ENCODE measurements at places on chromosomes 3 and 15.

DNA sequence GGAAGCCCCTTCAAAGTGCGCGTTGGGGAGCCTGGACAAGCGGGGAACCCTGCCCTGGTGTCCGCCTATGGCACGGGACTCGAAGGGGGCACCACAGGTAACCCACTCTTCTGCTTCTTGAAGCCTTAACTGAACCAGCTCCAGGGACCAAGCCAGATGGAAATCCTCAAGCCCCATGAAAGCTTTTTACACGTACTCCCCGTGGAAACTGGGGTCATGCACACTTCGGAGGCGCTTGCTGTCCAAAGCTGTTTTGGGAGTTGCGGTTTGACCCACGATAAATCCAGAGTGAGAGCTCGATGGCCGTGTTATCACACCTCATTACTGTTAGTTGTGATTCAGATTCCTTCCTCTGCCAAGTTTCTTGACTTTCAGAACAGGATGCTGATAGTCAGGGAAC is 47.5 kb downstream of the DNASE1L3 start:
- no peak for DNase-seq

DNA sequence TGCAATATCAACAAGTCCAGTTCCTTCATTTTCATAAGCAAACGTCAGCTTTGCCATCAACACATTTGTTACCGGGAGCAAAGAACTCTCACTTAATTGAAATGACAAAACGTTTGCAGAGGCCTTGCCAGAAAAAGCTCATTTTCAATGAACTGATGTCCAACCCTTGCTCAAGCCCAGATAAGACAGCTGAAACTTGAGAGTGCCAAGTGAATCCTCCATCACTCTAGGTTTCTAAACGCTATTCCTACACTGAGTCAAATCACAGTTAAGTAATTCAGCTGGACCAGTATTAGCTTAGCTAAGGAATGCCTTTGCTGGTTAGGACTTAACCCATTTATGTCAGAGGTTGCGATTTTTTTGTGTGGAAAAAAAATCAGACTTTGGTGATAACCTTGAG is 11.5 kb downstream of the CHSY1 start:
- no peak for DNase-seq

- DNase-seq: no peak
Observed at GRCh38 chr15:42048080-42048820, 27.4 kb upstream of the PLA2G4E start.

GRCh38 chr3:78112291-78113010 is 1072.6 kb downstream of the ROBO2 start:
- no peak for DNase-seq

GRCh38 chr3:100517276-100517675 is 24.9 kb downstream of the TMEM45A start:
- no peak for DNase-seq

DNA sequence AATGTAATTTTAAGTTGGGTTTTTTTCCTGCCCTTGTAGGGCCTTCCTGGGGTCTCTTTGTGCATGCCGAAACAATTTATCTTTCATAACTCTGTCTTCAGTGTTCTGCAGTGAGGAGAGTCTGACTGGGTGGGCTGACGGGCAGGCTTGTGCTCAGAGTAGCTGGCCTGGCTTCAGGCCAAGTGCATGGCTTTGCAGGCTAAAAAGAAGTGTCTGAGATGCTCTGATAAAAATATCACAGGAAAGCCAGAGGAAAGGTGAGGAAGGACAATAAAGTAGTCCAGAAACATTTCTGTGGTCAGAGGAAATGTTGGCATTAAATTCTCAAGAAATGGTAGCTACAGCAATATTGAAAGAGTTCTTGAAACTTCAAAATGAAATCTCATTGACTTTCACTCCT is 25.5 kb downstream of the ST3GAL6 start:
- DNase-seq: no peak

DNA sequence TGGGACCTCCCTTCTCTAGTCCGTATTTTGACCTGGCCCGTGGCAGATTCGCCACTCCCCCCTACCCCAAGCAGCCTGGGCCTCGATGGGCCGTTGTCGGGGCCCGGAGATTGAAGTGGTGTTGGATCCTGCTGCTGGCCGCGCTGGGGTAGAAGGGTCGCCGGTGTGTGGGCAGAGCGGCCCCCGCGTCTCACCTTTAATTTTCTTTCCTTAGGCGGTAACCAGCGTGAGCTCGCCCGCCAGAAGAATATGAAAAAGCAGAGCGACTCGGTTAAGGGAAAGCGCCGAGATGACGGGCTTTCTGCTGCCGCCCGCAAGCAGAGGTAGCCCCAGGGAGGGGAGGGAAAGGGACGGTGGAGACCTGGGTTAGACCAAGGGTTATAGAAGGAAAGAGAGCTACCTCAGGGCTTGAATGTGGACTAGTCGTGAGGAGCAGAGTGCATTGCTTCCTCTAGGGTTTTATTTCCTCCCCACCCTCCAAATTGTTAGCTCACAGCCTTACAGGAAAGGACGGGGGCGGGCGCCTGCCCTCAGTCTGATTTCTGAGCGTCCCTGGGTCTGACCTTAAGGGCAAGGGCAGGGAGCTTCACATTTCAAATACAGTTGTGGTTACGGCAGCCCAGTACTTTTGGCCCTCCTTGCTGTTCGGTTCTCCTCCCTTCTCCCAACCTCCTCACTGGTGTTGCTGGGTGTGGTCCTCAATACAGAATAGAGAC is 799 bp downstream of the SERF2 start:
- no peak for DNase-seq

DNA sequence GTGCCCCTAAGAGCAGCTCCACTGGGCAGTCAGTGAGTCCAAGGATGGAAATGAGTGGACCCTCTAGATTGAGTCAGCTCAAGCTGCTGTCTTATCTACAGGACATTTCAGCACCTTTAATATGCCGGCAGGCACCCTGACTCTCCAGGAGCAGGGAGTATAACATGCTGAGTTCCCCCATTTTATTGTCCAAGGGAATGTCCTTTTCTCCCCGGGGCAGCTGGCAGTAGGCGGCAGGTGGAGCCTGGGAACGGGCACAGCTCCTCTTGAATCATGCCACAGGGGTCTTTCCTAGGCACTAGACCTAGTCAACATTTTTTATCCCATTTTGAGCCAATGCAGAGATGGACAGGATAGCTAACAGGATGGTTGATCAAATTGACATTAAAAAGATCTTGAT is 14.8 kb downstream of the WNT7A start:
- no peak for DNase-seq

DNA sequence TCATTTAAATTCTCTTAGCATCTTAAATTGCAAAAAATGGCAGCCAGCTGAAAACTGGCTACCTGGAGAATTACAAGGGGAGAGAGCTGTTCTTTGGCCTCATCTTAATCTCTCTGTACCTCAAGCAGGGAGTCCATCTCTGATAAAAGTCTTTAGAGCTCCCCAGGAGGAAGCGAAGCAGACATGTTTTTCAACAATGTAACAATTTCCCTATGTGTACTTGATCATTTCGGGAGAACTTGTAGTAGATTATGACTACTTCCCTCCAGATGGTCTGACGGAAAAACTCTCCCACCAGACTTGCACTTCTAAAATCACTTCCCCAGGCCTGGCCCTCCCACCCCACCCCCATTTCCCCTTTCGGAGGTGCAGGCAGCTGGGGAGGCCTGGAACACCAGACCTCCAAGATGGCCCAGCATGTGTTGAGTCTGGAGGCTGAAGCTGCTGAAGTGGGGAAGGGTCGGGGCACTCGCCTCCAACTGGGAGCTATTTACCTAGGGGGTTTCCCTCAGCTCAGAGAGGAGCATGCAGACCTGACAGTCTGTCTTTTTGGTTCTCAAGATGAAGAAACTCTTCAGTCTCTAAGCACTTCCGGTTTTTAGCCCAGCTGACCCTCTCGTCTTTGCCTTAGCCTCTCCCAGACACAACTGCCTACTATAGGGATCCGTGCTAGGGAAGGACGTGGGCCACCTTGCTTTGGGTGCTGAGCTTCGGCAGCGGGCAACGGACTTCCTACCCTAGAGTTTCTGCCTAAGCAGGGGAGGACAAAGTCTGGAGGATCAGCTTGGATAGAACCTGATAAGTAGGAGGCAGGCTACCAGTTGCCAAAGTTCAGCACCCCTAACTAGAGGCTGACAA is 164.0 kb upstream of the TBL1XR1 start:
- no peak for DNase-seq

GRCh38 chr3:123156276-123156995 is 45.3 kb upstream of the SEC22A start:
- DNase-seq: no peak

- DNase-seq: no peak
Observed at GRCh38 chr3:127791221-127791913, 30.9 kb downstream of the MGLL start.

GRCh38 chr15:69060744-69061143 is 46.2 kb downstream of the NOX5 start:
- DNase-seq: no peak

DNA sequence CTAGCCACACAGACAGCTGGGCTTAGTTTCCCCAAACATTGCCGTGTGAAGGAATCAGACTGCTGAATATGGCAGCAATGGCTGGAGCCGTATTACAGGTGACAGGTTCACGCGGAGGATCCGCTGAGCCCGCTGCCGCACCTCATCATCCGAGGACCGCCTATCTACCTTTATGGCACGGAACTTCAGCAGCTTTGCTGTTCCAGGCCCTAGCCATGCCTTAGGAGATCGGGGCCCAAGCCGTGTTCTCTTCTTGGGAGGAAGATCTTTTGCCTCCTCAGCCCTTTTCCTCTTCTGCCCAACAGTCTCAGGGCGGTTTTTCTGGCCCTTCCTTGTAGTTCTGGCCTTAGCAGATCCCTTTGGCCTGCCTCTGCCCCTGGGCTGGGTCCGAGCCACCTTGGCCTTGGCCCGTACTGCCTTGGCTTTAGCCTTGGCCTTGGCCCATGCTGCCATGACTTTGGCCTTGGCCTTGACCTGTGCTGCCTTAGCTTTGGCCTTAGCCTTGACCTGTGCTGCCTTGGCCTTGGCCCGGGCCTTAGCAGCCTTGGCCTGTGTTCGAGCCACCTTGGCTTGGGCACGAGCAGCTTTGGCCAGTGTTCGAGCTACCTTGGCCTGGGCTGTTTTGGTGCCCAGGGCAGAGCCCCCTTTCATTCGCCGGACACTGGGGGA is 3.2 kb downstream of the CCDC71 start:
- DNase-seq: no peak

GRCh38 chr3:162489853-162490252 is 993.2 kb downstream of the OTOL1 start:
- DNase-seq: no peak

DNA sequence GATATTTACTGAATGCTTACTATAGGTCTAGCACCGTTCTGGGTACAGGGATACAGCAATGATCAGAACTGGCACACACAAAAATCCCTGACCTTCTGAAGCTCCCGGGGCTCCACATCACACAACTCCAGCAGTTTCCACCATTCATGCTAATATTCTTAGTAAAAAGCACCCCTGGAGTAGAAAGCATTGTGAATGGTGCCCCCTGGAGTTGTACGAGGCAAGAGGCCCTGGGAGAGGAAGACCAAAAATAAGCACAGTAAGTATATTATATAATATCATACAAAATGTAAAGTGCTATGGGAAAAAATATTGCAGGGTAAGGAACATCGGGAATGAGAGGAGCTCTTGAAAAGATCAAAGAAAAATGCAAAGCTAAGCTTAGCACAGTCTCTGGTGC is 790 bp upstream of the SRGAP3 start:
- DNase-seq: no peak

- DNase-seq: no peak
Observed at GRCh38 chr15:26073430-26074333, 210.6 kb upstream of the ATP10A start.

DNA sequence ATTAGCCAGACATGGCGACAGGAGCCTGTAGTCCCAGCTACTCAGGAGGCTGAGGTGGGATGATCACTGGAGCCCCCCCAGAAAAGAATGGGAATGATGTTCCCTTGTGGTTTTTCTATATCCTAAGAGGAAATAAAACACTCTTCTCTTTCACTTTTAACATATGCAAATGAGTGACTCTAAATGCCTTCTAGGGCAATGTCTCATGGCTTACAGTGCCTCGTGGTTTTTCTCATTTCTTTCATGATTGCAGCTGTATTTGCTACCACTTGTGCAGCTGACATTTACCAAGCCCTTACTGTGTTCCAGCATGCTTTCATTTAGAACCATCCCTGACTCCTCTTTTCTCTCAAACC is 26.4 kb downstream of the STOML1 start:
- no peak for DNase-seq

DNA sequence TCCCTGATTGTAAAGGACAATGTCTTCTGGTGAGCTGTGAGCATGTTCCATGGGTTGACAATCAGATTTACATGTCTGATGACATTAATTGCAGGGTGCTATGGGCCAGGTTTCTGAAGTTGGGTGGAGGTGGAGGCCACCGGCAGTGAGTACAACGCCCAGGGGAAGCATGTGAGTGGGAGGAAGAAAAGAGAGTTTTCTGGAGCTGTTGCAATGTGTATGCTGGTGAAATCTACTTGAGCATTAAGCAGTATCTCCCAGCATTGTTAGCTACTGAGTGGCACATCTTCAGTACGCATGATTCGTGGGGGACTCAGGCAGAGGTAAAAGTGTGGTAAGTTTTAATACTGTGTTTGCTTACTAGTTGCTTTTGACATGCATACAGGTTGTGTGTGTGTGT is 26.6 kb downstream of the TMEM45A start:
- DNase-seq: no peak

- peak; percentile 73 for DNase-seq
Observed at GRCh38 chr3:52253314-52254304, 8.1 kb downstream of the PPM1M start.

DNA sequence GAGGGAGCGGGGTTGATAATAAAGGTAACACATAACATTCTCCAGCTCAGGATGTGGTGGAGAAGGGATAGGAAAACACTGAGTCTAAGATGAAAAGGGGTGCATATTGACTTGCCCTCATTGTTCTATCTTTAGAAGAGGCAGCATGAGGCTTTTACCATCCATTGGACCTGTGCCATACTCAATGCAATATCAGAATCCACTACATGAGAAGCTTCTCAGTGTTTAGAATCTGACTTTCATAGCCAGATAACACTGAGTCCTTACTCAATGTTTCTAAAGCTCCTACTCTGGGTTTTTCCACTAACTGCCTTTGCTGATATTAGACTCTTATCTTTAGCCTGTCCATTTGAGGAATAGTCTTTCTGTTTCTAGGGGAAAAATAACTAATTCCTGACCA is 24.3 kb upstream of the GADL1 start:
- DNase-seq: no peak

DNA sequence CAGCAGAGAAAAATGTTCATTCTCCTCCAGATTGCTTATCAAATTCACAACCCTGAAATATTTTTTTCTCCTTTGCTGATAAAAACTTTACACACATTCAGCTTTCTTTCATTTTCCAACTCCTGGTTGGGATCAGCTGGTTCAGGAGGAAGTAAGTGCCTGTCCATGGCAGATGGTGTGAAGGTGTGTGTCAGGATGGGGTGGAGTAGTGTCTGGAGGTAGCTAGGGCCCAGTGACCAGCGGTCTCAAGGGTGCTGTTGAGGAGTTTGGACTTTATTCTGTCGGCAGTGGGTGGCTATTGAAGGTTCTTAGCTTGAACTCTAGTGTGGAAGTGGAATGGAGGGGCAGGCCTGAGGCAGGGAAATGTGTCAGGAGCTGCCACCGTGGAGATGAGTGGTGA is 46.9 kb upstream of the PTPN23 start:
- no peak for DNase-seq

GRCh38 chr3:73658227-73658626 is 33.5 kb upstream of the PDZRN3 start:
- no peak for DNase-seq

GRCh38 chr3:193711964-193712598 is 119.1 kb downstream of the OPA1 start:
- no peak for DNase-seq

- no peak for DNase-seq
Observed at GRCh38 chr15:85443046-85443445, 62.6 kb downstream of the AKAP13 start.

GRCh38 chr3:41652931-41653330 is 309.0 kb downstream of the ULK4 start:
- no peak for DNase-seq
